ENCODE measurements at places on chromosomes 4 and X. TPM values are rescaled to one million over a fixed set of nuclear protein-coding genes. Genes with fewer than 3 reads are reported as not detected.

DNA sequence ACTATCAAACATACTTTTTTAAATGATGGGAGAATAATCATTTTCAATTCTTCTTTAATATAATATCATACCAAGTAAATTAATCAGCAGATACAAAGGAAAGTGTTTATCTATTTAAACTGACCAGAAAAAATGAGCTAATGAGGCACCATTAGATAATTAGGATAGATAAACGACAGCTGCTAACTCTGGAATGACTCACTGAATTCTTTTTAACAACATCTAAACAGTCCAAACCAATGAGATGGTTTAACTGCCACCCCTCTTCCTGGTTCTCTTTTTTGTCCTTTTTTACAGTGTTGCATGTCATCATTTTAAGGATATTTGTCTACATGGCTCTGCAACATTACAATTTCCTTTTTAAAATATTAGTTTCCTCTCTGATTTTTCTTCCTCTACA, 41.6 kb downstream of the UNC5C start:
- H3K27me3 ChIP-seq: no peaks in the 10 kb centered on the region
- H3K27ac ChIP-seq: no peak overlapping the region
- no peaks in the 10 kb centered on the region for H3K36me3 ChIP-seq
- DNase-seq: no peak
- no peak overlapping the region for H3K4me3 ChIP-seq

Gene CWH43
- total RNA-seq: not detected

Gene PPP2R2C
- 9.4 TPM for total RNA-seq

Gene CTAG1B
- total RNA-seq: not detected

DNA sequence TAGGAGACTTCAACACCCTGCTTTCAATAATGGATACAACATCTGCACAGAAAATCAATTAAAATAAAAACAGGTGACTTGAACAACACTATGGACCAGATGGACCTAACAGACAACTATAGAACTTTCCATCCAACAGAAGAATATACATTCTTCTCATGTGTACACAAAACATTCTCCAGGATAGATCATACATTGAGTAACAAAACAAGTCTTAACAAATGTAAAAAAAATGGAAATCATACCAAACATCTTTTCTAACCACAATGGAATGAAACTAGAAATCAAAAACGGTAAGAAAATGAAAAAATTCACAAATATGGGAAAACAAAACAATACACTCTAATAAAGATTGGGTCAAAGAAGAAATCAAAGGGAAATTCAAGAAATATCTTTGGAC, 24.7 kb downstream of the CYP2U1 start:
- no peak overlapping the region for H3K4me3 ChIP-seq
- no peaks in the 10 kb centered on the region for H3K4me1 ChIP-seq
- H3K27ac ChIP-seq: no peak overlapping the region
- DNase-seq: no peak
- H3K27me3 ChIP-seq: peaks cover 20% of the 10 kb centered on the region

DNA sequence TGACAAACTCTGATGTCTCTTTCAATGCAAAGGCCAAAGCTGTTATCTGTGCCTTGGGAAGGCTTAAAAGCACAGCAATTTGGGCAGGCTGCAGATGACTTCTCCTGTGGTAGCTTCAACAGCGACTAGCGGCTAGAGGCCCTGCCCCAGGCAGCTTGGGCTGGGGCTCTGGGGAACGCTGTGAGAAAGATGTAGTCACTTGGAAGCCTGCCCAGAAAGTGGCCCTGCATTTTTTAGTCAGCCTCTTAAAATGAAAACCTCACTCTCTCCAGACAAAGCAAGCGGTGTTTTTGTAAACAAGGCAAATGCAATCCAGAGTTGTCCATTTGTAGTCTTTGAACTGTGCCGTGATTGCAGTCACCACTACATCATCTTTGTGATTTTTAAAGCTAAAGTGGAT, 27.5 kb downstream of the PCYT1B start:
- DNase-seq: no peak
- H3K27me3 ChIP-seq: no peaks in the 10 kb centered on the region
- H3K27ac ChIP-seq: no peak overlapping the region
- peaks cover 11% of the 10 kb centered on the region for H3K4me1 ChIP-seq

Gene VCX3A
- 0.25 TPM for total RNA-seq

- H3K36me3 ChIP-seq: no peaks in the 10 kb centered on the region
- H3K4me1 ChIP-seq: no peaks in the 10 kb centered on the region
- no peak for DNase-seq
- no peak overlapping the region for H3K27ac ChIP-seq
- no peak overlapping the region for H3K4me3 ChIP-seq
- H3K27me3 ChIP-seq: no peaks in the 10 kb centered on the region
Measured at GRCh38 chrX:83588409-83588808, 80.3 kb downstream of the POU3F4 start.

GRCh38 chrX:46561824-46562657, 11.5 kb upstream of the CHST7 start:
- no peak for DNase-seq
- no peaks in the 10 kb centered on the region for H3K27me3 ChIP-seq
- peaks cover 3% of the 10 kb centered on the region for H3K36me3 ChIP-seq
- H3K4me3 ChIP-seq: no peak overlapping the region
- peak overlapping the region; percentile 26 for H3K27ac ChIP-seq
- H3K4me1 ChIP-seq: peaks cover 10% of the 10 kb centered on the region

Gene DCAF4L1
- total RNA-seq: 0.09 TPM

Measured in WTC11 (cell line).